ENCODE measurements at places on chromosomes 2 and 18.

GRCh38 chr2:134124047-134124753 is 129.7 kb upstream of the MGAT5 start:
- no peak for DNase-seq

- DNase-seq, result no peak
Measured at GRCh38 chr2:138699421-138699820, 80.8 kb downstream of the NXPH2 start.

DNA sequence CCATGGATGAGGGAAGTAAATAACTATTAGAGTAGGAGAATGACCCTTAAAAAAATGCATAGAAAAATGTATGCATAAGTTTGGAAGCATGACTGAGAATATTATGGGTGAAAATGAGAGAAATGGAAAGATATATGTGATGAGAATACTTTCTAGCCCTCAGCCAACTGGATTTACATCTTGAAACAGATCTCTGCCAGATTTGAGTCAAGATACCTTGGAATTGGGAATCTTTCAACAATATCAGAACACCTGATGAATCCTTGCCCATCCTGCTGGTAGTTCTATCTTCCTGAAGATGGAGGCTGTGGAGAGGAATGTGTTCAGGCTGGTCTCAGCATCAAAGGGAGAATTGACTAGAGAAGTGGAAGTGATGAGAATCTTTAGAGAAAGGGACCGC is 5.8 kb downstream of the TET3 start:
- no peak for DNase-seq

GRCh38 chr2:233600386-233600785 is 17.0 kb upstream of the UGT1A8 start:
- DNase-seq, result no peak

- no peak for DNase-seq
Measured at GRCh38 chr2:144151851-144152250, 368.1 kb downstream of the ZEB2 start.

DNA sequence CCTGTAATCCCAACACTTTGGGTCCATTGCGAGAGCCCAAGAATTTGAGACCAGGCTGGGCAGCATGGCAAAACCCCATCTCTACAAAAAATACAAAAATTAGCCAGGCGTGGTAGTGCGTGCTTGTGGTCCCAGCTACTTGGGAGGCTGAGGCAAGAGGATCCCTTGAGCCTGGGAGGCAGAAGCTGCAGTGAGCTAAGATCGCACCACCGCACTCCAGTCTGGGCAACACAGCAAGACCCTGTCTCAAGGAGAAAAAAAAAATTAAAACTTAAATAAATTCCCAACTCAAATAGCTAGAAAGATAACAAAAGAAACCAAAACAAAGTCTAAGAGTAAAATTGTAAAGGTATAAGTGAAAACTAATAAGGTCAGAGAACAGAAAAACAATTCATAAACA is 6.2 kb downstream of the ASXL2 start:
- DNase-seq, result no peak

GRCh38 chr2:126687503-126687902 is 31.5 kb downstream of the GYPC start:
- no peak for DNase-seq

- no peak for DNase-seq
Measured at GRCh38 chr2:218368621-218369153, 12.0 kb downstream of the CATIP start.

GRCh38 chr2:237062585-237062984 is 23.1 kb upstream of the COPS8 start:
- DNase-seq, result no peak

DNA sequence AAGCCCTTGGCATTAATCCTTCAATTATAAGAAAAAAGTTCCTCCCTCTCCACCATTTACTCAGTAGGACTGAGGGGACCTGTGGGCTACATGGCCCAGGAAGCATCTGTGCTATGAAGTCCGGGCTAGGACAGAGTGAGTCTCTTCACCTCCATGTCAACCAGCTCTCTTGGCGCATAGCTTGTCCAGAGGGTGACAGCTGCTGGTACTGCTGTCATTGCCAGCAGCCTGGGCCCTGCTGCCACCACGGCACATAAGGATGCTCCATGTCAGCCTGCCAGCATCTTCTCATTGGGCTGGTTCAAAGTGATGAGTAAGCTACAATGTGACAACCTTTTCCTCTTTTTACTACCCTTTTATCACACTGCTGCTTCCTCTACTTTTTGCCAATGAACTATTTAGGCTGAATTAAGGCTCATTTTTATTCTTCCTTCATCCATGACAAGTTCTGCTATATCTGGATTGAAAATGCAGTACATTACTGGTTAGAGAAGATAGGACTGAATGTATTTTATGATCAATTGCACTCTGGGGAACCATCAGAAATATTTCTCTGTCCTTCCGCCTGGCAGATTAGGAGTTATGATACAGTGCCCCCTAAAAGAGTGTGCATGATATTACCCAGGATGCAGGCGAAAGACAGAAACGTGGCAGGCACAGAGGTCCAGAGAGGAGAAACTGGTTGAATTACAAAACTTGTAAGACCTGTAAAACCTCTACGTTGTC is 258.9 kb upstream of the TNP1 start:
- no peak for DNase-seq

- DNase-seq, result no peak
Measured at GRCh38 chr2:2941205-2941604, 436.4 kb downstream of the EIPR1 start.

- DNase-seq, result no peak
Measured at GRCh38 chr2:214837466-214837865, 28.0 kb upstream of the BARD1 start.

- DNase-seq, result no peak
Measured at GRCh38 chr2:43038034-43038695, 188.2 kb downstream of the ZFP36L2 start.

GRCh38 chr2:28904802-28905457 is 10.5 kb downstream of the WDR43 start:
- DNase-seq, result no peak

GRCh38 chr2:233082222-233082930 is 22.2 kb downstream of the INPP5D start:
- no peak for DNase-seq

DNA sequence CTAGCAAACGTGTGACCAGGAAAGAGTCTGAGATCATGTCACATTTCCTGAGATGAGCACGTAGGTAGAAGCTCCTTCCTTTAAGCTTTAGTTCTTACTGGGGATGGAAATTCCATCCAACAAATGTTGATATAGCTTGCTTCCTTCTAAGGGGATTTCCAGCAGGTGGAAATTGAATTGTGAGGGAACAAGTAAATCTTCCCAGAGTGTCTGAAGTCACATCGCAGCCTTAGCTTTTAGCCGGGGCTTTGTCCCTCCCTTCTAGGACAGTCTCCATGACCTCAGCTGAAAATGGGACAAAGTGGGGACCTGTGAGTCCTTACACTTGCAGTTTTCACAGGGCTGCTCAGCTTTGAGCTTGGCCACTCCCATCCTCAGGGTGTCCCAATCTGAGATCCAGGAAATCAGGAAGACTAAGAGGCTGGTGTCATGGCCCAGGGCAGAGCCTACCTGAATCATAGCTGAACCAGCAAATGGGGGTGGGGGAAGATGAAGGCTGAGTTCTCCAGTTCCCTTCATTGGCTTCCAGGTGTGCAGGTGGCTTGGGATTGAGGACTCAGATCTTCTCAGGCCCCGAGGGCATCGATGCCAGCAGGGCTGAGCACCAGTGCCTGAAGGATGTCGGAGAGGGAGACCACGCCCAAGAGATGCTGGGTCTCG is 8.3 kb downstream of the PRKAG3 start:
- DNase-seq, result no peak

DNA sequence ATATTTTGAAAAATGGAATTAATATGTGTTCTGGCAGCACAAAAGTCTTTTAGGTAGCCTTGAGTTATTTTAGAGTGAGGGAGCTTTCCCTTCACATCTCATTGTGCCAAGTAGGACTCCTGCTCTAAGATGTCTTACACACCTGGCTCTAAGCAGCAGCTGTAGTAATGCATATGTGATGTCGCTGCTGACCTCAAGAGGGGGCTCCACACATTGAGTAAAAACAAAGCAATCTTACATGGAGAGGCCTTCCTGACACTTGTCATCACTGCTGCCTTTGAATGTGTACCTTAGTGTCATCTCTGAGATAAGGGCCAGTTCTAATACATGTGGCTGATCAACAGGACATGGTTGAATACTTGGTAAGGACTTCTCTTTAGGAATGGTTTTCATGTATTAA is 75.8 kb downstream of the ACTR3 start:
- no peak for DNase-seq

- DNase-seq, result no peak
Measured at GRCh38 chr18:8389391-8390340, 219.6 kb upstream of the RAB12 start.

DNA sequence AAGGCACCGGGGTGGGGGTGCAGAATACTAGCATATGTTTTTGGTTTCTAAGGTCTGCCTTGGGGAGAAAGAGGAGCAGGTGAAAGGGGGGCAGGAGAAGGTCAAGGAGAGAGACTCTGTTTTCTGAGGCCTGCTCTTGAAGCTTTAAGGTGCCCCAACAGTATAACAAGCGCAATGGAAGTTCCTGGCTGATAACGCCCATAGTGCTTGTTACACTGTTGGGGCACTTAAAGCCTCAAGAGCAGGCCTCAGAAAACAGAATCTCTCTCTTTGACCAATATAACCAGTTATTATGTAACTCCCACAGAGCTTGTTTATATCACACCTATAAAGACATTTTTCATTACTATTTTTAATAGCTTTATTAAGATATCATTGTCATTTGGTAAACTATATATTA is 16.5 kb downstream of the OXER1 start:
- DNase-seq, result no peak

DNA sequence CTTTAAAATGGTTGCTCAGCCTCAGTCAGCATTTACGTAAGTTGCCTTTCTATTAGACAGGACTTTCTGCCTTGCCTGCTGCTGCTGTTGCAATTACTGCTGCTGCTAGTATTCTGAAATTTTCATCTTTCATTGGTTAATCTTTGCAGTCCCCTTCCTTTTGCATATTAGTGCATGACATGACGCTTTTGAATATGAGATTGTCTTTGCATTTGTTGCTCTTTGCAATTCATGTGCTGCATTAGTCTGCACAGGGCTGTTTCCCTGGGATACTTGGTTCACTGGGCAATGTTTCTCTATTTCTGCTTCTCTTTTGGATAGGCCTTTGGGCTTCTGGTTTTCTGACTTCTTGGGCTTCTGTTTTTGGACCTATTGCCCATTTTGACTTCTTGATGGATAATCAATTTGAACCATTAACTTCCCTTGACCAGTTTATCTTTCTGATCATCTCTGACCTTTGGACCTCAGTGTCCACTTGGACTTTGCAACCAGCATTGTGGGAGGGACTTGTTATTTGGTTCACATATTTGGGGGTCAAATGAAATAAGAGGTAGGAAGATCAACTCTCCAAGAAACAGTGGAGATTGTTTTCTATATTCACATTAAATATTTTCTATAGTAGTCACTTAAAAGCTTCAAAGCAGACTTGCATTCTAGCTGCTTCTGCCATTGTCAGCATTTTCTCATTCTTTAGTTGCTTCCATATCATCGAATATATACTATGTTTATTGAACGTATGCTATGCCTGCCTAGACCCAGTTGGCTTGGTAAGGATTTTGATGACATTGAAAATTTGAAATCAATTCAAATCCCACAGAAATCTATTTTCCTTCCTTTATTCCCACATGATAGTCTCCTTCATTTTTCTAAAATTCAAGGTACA is 12.5 kb upstream of the BUB1 start:
- no peak for DNase-seq

DNA sequence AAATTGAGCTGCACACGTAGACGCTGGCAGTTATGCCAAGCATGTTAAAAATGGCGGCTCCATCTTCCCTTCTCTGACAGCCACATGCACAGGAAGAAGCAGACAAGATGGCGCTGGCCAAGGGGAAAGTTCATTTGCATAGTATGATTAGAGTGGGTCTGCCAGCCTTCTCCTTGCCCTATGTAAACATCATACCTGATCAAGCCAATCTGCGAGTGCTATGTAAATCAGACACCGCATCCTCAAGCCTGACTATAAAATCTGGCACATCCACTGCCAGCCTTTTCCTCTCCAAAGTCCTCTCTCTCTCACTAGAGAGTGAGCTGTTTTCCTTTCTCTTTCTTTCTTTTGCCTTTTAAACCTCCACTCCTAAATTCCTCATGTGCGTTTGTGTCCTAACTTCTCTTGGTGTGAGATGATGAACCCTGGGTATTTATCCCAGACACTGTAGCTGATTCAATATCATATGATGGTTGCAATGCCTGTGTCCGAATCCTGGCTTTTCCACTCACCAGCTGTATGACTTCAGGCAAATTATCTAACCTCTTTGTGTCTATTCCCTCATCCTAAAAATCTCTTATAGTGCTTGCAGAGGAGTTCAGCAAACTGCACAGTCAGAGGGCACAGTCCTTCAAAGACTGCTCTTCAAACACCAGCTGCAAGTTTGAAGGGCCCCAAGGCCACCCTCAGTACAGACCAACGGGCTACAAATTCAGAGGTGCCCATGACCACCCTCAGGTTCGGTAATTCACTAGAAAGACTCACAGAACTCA is 39.3 kb upstream of the ITSN2 start:
- no peak for DNase-seq

DNA sequence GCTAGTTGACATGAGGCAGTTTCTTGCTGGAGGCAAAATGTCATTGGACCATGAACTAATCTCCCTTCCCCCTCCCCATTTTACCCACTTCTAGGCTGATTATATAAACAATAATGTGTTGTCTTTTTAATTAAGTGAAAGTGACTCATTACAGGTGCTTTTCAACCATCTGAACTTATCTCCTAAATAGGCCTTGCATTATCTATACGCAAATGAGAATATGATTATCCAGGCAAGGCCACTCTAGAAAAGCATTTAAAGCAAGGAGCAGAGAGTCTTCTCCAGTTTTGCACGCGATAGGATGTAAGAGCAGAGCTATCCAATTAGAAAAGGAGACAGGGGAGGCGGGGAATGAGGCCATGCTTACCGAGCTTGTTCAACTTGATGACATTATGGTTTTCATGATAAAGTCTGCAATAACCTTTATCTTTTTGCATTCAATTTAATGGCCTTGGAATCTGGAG is 286.1 kb upstream of the SIX3 start:
- no peak for DNase-seq

DNA sequence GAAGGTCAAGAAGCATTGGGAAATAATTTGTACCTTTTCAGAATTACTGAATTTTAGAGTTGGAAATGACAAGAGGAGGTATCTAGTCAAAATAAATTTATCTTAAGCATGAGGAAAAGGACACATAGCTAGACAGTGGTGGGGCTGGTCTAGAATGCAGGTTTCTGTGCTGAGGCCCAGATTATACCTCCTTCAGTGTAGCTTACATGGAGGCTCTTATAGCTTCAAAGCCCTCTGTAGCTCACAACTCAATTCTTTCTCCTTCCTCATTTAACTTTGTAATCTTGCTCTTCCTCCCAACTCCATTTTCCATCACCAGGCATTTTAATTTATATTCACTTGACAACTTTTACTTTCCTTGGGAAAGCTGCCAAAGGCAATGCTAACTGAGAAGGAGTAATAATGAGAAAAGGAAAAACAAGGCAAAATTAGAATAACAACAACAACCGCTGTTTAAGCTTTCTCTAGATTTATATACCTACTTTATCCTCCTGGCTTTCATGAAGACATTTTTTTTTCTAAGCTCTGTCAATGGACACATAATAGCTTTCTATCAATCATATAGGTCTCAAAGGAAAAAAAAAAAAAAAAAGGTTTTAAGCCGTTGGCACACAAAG is 58.5 kb downstream of the CLHC1 start:
- no peak for DNase-seq
